Gastroesophageal sphincter (tissue), 4 donors: ENCODE measurements at places on chromosomes 13 and 19.

- no peak for ATAC-seq
Measured at GRCh38 chr13:41136396-41137031, 3.9 kb upstream of the KBTBD6 start.

GRCh38 chr13:21012841-21013681 lies 48.3 kb downstream of the LATS2 start:
- ATAC-seq: peak; percentile 42

DNA sequence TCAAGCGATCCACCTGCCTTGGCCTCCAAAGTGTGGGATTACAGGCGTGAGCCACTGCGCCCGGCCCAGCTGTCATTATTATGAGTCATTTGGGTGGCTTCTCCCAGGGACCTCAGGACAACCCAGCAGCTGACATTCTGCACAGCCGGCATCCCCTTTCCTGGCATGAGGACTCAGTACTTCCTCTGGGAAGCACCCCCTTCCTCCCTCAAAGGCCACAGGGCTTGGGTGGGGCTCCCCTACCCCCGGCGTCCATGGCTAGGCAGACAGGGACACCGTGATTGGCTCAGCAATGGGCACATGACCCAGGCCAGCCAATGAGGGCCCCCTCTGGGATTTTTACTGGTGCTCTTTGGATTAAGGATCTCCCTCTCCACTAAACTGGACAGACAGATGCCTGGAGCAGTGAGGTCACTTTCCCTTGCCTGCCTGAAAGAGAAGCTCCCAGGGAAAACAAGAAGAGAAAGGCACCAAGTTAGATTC lies 6.0 kb downstream of the KANK2 start:
- peak; percentile 78 for ATAC-seq

GRCh38 chr13:19940106-19940505 lies 18.4 kb upstream of the ZMYM2 start:
- no peak for ATAC-seq

- ATAC-seq: no peak
Measured at GRCh38 chr13:96700657-96701056, 293.6 kb downstream of the OXGR1 start.

DNA sequence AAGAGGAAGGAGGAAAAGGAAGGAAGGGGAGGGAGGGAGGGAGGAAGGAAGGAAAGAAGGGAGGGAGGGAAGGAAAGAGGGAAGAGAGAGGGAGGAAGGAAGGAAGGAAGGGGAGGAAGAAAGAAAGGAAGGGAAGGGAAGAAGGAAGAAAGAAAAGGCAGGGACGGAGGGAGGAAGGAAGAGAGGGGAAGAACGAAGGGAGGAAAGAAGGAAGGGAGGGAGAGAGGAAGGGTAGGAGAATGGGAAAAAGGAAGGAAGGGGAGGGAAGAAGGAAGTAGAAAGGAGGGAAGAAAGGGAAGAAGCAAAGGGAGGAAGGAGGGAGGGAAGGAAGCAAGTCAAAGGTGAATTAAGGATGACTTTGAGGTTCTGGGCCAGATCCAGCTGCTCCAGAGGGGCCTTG lies 3.0 kb downstream of the ACSBG2 start:
- no peak for ATAC-seq

DNA sequence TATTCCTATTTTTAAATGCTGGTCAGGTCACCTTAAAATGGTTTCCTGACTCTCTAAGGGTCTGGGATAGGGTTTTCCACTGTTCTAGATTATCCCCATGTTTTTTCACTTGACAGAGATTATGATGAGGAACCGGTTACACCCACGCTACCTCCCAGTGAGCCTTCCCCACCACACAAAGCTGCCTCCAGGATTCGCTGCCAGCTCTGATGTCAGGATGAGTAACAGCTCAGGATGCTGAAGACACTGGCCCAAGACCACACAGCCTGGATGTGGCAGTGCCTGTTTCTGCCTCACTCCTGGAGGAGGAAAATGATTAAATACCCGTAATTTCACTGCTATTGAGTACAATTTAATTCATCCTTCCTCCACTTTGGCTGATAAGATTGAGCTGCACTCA lies 22.9 kb downstream of the ZNF114 start:
- ATAC-seq: no peak

GRCh38 chr19:49975051-49975450 lies 14.1 kb upstream of the SIGLEC11 start:
- ATAC-seq: no peak

- ATAC-seq: no peak
Measured at GRCh38 chr19:2097203-2097885, 629 bp downstream of the IZUMO4 start.

GRCh38 chr13:32880636-32881035 lies 135.6 kb upstream of the KL start:
- ATAC-seq: no peak

DNA sequence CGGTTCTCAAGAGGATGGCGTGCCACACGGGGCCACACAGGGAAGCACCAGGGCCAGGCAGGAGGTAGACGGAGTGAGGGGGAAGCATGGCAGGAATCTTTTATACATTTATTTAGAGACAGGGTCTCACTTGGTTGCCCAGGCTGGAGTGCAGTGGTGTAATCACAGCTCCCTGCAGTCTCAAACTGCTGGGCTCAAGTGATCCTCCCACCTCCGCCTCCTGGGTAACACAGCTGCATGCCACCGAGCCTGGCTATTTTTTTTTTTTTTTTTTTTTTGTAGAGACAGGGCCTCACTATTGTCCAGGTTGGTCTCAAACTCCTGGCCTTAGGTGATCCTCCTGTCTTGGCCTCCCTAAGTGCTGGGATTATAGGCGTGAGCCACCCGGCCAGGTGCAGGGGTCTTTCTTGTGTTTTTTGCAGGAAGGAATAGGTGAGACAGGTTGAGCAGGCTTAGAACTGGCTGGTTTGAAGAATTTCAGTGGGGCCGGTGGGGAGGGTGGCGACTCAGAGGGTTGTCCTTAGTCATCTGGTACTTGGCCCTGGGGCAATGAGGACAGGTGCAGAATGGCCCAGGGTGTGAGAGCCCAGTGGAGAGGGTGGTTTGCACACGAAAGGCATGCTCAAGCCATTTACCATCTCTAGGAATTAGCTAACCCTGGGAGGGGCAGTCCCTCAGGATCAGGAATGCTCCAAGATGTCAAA lies 7.6 kb downstream of the SSC5D start:
- no peak for ATAC-seq

- ATAC-seq: no peak
Measured at GRCh38 chr19:42420055-42420544, 7.1 kb downstream of the LIPE start.

- ATAC-seq: no peak
Measured at GRCh38 chr13:113864273-113864890, 506 bp upstream of the GAS6 start.

GRCh38 chr19:44840811-44841210 lies 5.3 kb upstream of the NECTIN2 start:
- no peak for ATAC-seq

DNA sequence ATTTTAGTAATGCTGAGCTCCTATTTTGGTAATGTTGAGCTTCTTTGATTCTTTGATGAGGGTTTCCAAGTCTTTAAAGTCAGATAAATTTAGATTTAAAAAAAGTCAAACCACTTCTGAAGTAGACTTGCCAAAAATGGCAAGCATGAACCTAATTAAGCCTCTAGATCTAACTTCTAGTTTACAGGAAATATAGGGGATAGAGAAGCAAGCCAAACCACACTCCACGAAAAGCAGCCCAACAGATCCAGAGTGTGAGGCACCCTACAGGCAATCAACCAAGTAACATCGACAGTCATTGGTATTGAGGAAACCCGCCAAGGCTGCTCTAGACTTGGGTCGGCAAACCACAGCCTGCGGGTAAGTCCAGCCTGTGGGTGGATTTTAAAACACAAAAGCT lies 3.7 kb downstream of the GGACT start:
- no peak for ATAC-seq

GRCh38 chr19:28971049-28971448 lies 241.9 kb downstream of the UQCRFS1 start:
- ATAC-seq: no peak

- no peak for ATAC-seq
Measured at GRCh38 chr13:40787062-40787461, 2.3 kb upstream of the SLC25A15 start.

DNA sequence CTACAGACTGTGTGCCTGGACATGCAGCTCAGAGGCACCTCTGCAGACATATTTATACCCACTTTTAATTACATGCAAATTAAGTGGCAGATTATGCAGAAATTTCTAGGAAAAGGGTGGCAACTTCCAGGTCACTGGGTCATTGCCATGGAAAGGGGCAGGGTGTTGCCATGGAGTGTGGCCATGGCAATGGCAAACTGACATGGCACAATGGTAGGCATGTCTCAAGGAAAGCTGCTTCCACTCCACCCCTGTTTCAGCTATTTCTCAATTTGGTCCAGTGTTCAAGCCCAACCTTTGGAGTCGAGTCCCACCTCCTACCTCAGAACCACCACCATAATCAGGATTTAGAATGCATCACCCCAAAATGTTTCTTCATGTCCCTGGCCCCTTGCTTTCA lies 170.7 kb upstream of the TSHZ3 start:
- ATAC-seq: no peak

- no peak for ATAC-seq
Measured at GRCh38 chr19:7930765-7931164, 4.8 kb upstream of the CTXN1 start.

GRCh38 chr13:97321101-97321500 lies 99.0 kb downstream of the MBNL2 start:
- no peak for ATAC-seq

- peak; percentile 46 for ATAC-seq
Measured at GRCh38 chr13:86840250-86841191, 830.6 kb upstream of the SLITRK5 start.

- no peak for ATAC-seq
Measured at GRCh38 chr13:99012539-99012938, 34.7 kb upstream of the DOCK9 start.

- no peak for ATAC-seq
Measured at GRCh38 chr13:28761586-28761985, 42.8 kb upstream of the SLC46A3 start.

- no peak for ATAC-seq
Measured at GRCh38 chr13:100440751-100441425, 147.7 kb downstream of the GGACT start.

DNA sequence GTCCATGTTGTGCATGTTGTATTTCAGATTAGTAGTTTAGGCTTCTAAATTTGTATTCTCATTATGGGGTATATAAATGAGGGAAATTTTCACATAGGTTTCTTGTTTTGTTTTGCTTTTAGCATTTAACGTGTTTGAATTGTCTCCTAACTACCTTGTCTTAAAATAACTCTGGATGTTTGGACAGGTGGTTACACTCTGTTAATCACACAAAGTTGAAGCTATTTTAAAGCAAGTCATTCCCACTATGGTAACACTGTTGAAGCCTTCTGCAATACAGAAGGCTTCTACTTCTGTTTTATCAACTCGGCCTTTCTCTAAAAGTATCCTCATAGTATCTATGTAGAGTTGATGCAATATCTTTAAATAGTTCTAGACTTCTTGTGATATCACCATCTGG lies 245.3 kb upstream of the HTR2A start:
- no peak for ATAC-seq

GRCh38 chr19:11848594-11849469 lies at the start of gene ZNF439:
Gene ZNF439 (plus strand): TSS chr19:11848726. CDS start chr19:11848868, 142 bp downstream.
- peak; percentile 98 for ATAC-seq
